Daoy (cell line): ENCODE measurements at places on chromosomes 3 and 15. TPM values are rescaled to one million over a fixed set of nuclear protein-coding genes. Genes with fewer than 3 reads are reported as not detected.

The HYKK gene
- total RNA-seq, result 3.0 and 3.8 TPM in 2 replicates

The AGTR1 gene
- total RNA-seq, result not detected in 2 replicates

DNA sequence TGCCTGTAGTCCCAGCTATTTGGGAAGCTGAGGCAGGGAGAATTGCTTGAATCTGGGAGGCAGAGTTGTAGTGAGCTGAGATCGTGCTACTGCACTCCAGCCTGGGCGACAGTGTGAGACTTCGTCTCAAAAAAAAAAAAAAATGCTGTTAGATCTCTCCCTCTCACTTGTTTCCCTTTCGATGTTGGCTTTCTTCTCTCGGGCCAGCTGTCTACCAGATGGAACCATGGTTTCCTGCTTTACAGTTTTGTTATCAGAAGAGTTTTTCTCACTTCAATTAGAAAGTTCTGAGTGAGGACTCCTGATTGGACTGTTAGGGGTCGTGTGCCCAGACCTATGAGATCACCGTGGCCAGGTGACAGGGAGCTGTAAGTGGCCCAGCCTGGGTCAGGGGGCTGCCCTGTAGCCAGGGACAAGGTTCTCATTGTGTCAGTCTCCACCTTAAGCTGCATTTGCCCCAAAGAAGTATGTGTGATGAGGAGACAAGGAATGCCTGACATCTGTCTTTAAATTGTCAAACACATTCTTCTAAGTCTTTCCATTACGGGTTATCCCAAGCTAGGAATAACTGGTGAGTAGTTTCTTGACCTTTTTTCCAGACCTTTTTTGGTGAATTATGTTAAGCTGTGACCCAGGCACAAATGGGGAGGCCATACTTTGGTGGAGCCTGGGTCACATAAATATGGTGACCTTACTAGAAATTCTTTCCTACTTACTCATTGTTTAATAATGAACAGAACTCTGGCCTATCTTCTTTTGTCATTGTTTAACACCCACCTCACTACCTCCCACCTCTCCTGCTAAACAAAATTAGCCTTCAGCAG is 25.2 kb downstream of the SNAPC5 start:
- DNase-seq, result no peak

DNA sequence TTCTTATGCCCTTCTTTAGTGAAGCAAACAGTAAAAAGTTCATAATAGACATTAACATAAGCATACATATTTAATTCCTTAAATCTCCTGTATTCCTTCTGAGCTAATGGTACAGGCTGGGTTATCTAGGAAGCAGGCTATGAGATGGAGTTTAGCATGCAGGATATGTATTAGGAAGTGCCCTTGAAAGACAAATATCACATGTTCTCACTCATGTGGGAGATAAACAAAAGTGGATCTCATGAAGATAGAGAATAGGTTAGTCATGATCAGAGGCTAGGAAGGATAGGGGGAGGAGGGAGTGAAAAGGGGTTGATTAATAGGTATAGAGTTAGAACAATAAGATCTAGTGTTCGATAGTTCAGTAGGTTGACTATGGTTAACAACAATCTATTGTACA is 105.4 kb downstream of the CLASP2 start:
- no peak for DNase-seq

DNA sequence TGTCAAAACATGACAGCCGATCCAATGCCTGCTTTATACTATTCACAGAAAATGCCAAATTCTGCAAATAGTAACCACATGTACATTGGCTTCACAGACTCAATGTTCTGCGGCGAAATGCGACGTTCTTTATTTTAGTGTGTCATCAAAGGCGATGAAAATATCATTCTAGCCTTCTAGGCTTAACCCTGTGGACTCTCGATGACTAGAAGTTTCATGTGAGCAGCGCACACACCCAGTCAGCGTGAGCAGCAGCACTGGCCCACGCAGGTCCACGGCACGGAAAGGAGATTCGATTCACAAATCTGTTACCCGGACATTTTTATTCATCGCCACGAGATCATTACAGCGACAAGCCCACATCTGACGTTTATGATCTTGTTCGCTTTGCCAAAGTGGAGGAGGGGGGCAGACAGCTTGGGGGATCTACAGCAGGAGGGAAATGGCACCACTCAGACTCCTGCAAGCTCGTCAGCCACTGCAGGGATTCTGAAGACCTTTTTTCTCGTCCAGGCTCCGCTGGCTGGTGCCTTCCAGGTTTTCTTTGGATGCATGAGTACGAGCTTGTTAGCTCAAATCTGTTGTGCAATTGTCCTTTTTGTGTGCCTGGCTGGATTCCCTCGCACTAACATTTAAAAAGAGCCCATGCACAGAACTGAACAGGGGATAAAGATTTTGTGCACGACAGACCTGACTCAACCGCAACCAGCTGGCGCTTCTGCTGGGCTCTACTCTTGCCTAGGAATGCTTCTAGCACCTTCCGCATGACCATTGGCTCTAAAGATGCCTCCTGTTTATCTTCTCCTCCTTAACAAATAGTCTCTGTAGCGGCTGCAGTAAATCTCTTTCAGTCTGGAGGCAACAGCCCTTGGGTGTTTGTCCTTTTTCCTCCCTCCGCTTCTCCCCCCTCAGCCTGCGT is 938.4 kb downstream of the MCTP2 start:
- DNase-seq, result peak; percentile 21

GRCh38 chr15:30791239-30792175 is 112.2 kb upstream of the FAN1 start:
- peak; percentile 22 for DNase-seq

DNA sequence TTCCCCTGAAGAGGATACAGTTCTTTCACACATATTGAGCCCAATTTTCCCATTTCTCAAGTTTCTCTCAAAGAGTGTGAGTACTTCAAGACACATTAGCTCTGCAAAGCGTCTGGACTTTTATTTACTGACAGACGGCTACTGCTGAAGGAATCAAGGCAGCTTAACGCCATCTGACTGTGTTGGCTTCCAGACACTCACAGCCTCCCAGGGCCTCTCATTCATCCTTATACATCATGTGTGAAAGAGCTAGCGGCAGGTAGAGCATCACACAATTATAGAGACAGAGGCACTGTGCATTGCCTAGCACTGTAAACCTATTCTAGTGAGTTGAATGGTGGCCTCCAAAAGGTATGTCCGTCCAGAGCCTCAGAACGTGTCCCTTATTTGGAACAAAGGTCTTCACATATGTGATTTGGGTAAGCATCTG is 284.1 kb upstream of the STT3B start:
- DNase-seq, result no peak

DNA sequence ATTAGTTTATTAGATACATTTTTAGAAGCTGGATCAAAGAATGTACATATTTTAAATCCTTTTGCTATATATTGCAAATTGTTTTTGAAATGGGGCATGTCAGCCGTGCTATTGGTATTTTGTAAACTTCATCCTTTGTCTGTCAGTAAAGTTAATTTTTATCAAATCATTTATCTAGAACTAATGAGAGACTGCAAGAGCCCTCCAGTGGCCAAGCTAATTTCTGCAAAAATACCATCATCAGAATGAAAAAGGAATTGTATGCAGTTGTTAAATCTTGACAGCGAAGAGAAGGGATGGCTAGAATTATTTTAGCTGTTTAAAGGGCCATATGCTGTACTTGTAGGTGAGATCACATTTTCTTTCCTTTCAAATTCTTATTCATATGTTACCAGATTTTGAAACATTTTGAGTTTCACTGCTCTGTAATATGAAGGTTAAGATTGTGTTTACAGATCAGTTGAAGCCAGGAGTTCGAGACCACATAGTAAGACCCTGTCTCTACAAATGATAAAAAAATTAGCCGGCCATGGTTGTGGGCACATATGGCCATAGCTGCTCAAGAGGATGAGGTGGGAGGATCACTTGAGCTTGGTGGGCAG is 8.1 kb upstream of the CLDN11 start:
- DNase-seq, result no peak

DNA sequence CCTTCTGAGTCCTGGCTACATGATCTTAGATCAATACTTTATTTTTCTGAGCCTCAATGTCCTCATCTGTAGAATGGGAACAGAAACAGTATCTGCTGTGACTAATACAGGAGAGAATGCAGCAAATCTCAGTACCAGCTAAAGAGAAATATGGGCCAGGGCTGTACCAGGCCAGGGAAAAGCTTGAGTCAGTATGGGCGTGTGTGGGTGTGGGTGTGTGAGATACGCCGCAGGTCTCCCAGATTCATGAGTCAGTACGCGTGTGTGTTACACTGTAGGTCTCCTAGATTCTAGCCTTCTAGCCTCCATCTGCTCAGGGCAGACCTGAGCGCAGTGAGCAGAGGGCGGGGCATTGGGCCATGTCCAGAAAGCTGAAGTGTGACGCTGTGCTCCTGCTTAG is 15.2 kb downstream of the GNAI2 start:
- peak; percentile 84 for DNase-seq

The CSPG5 gene
- total RNA-seq, result 1.3 and 2.0 TPM in 2 replicates

GRCh38 chr3:70952033-70952747 is 631.3 kb downstream of the FOXP1 start:
- DNase-seq, result no peak

DNA sequence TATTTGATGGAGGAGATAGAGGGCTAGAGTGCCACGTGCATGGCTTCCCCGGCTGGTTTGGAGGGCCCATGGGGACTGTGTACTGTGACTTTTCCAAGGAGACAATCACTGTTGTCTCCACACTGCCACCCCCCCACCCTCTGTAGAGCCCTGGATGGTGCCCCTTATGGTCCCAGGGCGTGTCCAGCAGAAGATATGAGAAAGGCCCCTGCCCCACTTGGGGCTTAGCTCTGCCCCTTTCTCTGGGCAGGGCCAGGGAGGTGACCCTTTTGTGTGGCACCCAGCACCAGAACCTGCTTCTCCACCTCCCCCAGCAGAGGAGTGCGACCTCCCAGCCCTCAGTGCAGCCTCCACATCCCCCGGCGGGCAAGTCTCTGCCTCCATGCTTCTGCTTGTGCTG is 32.1 kb downstream of the SPSB4 start:
- no peak for DNase-seq

The IP6K2 gene
- 38.5 and 41.6 TPM in 2 replicates for total RNA-seq

- DNase-seq, result no peak
Measured at GRCh38 chr3:152109038-152109437, 159.7 kb upstream of the MBNL1 start.

DNA sequence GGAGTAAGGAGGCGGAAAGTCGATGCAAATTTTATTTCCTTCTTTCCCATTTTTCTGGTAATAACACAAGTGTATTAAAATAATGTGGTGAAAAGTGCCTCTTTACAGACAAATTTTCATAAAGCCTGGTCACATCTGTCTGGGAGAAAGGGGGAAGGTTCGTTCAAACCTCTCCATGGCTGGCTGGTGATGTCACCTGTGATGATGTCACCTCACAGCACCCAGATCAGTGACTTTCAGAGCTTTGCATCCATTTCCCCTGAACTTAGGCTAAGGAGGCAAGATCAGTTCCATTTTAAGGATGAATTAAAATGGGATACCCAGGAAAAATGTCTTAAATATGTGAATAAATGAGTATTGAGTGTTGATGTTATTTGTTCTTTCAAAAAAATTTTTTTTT is 34.1 kb downstream of the ATP10A start:
- no peak for DNase-seq

The TTLL13 gene
- total RNA-seq, result 0.06 TPM in 1 of 2 replicates, not detected in the other

DNA sequence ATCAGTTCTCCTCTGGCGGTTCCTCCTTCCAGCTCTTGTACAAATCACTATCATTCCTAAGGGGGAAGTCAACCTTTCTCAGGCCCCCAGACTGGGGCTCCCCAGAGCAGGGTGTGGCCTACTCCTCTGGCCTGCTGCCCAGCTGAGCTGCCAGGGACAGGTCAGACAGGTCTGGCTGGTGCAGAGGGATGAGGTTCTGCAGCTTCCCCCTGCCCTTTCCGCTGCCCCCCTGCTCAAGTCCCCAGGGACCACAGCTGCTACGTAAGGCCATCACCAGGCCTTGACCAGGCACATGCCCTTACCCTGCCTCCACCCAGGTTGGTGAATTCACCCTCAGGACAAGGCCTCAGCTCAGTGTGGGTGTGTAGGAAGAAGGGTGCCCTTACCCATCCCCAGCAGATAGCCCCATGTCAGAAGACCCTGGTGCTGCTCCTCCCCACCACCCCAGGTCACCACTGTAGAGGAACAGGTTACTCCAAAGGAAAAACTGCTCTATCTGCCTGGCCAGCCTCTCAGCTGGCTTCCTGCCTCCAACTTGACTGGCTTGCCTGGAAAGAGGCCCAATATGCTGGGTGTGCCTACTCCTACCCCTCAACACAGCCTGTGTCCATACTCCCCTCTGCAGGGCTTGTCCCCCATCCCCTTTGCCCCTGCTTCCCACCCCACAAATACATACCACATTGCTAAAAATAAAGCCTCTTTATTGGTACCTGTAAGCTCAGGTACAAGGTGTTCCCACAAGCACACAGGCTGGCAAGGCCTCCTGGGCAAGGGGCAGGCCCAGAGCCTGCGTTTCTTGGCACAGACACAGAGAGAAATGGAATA is 12.0 kb downstream of the CSRNP1 start:
- DNase-seq, result no peak

DNA sequence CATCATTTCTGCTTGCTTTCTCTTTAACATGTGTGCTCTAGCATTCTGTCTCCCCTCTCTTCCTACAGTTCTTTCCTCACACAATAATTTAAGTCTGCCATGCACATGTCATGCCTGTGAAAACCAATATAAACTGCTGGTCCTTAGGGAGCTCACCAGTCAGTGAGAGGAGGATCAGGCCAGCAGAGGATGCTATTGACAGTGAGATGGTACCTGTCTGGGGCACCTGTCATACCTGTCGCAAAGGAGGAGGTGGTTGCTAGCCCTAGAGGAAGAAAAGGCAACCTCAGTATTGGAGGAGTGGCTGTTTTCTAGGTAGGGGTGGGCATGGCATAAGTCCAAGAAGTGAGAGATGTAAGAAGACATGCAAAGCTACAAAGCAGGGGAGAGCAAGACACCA is 194.6 kb downstream of the GABRG3 start:
- no peak for DNase-seq

- no peak for DNase-seq
Measured at GRCh38 chr15:25985165-25985564, 122.0 kb upstream of the ATP10A start.

The ZNF710 gene
- 4.5 and 12.3 TPM in 2 replicates for total RNA-seq

DNA sequence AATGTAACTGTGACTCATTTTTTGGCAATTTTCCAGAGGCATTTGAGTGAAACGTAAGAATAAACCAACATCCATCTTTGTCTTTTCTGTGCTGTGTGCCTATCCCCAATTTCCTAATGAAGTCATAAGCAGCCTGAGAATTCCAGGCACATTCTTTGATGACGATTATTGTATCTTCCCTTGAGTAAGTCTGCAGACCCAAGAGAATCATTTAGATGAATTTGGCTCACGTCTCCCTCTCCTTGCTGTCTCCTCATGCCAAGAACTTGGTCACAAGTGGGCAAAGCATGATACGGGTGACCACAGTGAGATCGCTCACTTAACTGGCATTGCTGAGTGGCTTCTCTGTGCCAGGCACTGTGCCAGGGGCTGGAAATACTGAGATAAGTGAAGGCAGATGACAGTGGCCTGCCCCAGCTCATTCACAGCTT is 384.5 kb upstream of the IL12A start:
- peak; percentile 35 for DNase-seq

DNA sequence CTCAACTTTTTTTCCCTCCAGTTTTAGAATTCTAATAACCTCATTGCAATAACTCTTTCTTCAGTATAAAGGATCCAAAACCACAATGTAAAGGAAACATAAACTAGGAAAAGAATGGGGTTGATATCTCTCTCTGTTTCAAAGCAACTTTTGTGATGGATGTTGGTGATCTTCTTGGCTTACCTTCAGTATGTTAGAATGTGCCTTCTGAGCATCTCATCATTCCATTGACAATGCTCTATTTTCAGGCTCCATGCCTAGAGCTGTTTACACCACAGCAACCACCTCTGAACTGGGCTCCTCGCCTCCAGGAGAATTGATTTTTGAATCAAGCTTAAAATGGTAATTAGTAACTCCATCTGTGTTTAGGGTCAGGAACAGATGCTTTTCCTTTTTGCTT is 6.6 kb downstream of the NLGN1 start:
- DNase-seq, result no peak

The ARHGAP31 gene
- total RNA-seq, result 14.3 and 14.6 TPM in 2 replicates

The GABRG3 gene
- not detected in 2 replicates for total RNA-seq
